Lower lobe of right lung (tissue), 2 donors: ENCODE measurements at places on chromosomes 5 and 9. TPM values are rescaled to one million over a fixed set of nuclear protein-coding genes. Genes with fewer than 3 reads are reported as not detected.

The ANKRD55 gene
- total RNA-seq = 0.41 TPM

The PGM5 gene
- 26.3 TPM for total RNA-seq

The FBP2 gene
- not detected for total RNA-seq

The RGS7BP gene
- total RNA-seq = 1.6 TPM

The PKN3 gene
- total RNA-seq = 11.1 TPM
